ENCODE measurements at places on chromosomes 12 and 14.

GRCh38 chr14:64217308-64217707 is 76.9 kb downstream of the ESR2 start:
- no peak for DNase-seq

GRCh38 chr12:70847871-70848270 is 72.7 kb downstream of the PTPRR start:
- no peak for DNase-seq

DNA sequence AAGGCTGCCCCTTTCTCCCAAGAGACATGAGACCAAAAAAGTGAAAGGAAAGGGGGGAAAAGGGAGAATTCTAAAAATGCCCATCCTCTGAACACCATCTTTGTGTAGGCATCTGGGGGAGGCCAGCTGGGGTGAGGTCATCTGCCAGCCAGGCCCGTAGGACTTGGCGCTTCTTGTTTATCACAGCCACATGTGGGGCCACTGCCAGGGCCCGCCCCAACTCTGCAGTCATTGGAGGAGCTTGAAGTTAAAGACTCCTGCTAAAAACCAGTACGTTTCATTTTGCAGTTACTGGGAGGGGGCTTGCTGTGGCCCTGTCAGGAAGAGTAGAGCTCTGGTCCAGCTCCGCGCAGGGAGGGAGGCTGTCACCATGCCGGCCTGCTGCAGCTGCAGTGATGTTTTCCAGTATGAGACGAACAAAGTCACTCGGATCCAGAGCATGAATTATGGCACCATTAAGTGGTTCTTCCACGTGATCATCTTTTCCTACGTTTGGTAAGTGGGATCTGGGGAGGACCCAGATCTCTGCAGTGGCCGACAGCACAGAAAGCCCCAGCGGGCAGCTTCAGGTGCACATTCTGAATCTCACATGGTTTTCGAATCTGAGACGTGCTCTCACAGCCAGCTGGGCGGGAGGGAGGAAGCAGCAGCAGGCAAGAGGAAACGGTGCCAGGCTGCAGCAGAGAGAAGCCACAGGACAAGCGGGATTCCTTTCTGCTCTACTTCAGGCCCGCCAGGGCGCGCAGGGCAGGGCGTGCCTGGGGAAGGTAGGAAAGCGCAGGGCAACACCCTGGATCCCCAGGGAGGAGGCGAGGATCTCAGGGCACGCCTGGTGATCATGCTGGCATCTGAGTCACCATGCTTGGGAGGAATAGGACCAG is at the start of gene P2RX7:
TSS of gene P2RX7 (plus strand) at position 276 of the 881 bp plus-strand sequence. CDS start at position 371, 95 bp downstream.
- no peak for DNase-seq

DNA sequence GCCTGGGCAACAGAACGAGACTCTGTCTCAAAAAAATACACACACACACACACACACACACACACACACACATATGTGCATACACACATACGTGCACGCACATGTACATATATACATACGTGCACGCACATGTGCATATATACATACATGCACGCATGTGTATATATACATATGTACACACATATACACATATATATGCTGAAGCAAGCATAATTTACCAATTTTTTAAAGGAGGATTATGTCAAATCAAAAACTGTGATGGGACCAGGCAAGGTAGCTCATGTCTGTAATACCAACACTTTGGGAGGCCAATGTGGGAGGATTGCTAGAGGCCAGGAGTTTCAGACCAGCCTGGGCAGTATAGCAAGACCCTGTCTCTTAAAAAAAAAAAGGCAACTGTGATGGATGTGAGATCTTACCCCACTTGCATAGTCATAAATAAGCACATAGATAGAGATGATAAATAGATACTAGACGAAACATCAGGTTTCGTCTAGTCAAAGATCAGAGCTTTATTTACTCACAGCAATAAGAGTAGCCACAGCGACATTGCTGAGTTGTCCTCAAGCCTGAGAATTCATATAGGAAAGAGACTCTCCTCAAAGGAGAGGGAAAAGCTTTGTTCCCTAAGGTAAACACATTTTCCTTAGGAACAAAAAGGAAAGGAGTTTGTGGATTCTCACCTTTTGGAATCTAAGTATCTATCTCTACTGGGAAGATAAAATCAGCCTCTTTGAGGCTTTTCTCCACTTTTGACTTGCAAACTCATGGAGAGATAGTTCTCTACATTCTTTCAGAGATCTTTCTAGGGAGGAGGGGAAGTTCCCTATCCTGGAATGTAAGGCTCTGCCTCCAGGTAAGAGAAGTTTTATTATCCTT is 74.7 kb upstream of the AMN1 start:
- DNase-seq = no peak

GRCh38 chr14:100350986-100351385 is 27.8 kb downstream of the SLC25A47 start:
- DNase-seq = no peak

DNA sequence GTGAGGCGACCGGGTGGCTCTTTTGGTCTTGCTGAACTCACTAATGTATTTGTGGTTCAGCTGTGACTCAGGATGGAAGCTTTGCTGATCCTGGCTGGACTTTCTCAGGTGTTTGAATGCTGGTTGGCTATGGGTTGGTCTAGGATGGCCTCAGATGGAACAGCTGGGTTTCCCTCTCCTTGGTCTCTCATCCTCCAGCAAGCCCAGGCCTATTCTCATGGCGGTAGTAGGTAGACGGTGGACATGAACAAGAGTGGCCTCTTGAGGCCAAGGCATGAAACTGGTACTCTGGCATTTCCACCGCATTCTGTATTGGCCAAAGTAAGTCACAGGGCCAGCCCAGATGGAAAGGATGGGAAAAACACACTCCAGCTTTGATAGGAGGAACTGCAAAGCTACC is 11.8 kb upstream of the POLR3B start:
- DNase-seq = no peak

- peak; percentile 61 for DNase-seq
Observed at GRCh38 chr12:122835750-122836026, 431 bp downstream of the HIP1R start.

- no peak for DNase-seq
Observed at GRCh38 chr14:100601914-100602313, 14.7 kb upstream of the BEGAIN start.

DNA sequence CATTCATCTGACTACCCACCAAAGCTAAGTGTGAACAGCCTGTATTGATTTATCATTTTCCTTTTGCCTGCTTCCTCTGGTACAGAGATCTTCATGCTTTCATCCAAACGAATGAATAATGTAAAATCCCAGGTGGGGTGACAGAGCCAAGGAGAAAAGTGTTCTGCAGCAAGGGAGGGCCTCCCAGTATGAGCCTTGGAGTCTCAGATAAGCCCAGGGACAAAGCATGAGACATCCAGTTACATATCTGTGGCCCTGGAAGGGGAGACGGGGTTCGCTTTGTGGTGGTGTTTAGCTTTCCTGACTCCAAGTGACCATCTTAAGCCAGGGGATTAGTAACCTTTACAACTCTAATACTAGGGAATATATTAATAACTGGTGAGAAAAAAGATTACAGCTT is 177.1 kb downstream of the ETV6 start:
- DNase-seq = no peak

Measured in GM12891 (cell line).